ENCODE measurements at places on chromosomes 7 and 10. TPM values are rescaled to one million over a fixed set of nuclear protein-coding genes. Genes with fewer than 3 reads are reported as not detected.

DNA sequence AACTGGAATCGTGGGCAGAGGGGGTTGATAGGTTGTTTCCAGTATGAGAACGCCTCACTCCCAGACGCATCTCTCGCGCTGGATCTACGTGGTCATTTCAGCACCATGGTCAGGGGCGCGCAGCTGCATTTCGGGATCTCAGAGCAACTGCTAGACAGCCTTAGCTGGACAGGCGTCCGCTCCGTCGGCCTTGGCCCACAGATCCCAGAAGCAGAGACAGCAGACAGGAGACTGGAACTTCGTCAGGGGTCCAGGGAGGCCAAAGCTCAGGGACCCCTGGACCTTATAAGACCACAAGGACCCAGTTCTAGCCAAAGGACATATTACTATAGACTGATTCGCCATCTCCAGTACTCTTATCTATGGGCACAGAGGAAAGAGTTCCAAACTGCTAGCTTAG, 5.3 kb downstream of the NEUROG3 start:
- H3K27ac ChIP-seq: no peak overlapping the region
- H3K4me1 ChIP-seq: peaks cover 16% of the 10 kb centered on the region
- peak; percentile 15 for DNase-seq
- H3K27me3 ChIP-seq: peaks cover 31% of the 10 kb centered on the region
- H3K4me3 ChIP-seq: no peak overlapping the region

- peaks cover 12% of the 10 kb centered on the region for H3K4me1 ChIP-seq
- H3K4me3 ChIP-seq: no peak overlapping the region
- DNase-seq: peak; percentile 32
- no peaks in the 10 kb centered on the region for H3K27me3 ChIP-seq
Measured at GRCh38 chr10:8438603-8439002, 384.1 kb downstream of the GATA3 start.

DNA sequence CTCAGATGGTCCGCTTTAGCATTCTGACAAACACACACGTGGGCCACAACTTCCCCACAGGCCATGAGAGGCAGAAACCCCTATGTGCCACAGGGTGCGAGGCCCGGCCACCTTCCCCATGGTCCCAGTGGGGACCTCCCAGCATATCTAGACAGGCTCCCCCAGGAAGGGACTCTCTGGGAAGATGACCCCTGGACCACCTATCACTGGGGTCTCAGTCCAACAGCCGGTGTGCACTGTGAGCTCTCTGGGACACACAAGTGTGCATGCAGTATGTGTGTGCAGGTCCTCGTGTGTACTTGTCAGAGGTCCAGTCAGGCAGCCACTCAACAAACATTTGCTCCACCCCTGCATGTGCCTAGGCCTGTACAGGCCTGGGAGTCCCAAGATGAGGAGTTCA, 18.7 kb downstream of the GRID1 start:
- DNase-seq: no peak
- H3K27me3 ChIP-seq: peaks cover 28% of the 10 kb centered on the region
- H3K27ac ChIP-seq: no peak overlapping the region
- H3K4me1 ChIP-seq: no peaks in the 10 kb centered on the region
- no peak overlapping the region for H3K4me3 ChIP-seq
- H3K36me3 ChIP-seq: no peaks in the 10 kb centered on the region

GRM3 gene
- not detected for total RNA-seq
